ENCODE measurements at places on chromosomes 7 and 10. TPM values are rescaled to one million over a fixed set of nuclear protein-coding genes. Genes with fewer than 3 reads are reported as not detected.

DNA sequence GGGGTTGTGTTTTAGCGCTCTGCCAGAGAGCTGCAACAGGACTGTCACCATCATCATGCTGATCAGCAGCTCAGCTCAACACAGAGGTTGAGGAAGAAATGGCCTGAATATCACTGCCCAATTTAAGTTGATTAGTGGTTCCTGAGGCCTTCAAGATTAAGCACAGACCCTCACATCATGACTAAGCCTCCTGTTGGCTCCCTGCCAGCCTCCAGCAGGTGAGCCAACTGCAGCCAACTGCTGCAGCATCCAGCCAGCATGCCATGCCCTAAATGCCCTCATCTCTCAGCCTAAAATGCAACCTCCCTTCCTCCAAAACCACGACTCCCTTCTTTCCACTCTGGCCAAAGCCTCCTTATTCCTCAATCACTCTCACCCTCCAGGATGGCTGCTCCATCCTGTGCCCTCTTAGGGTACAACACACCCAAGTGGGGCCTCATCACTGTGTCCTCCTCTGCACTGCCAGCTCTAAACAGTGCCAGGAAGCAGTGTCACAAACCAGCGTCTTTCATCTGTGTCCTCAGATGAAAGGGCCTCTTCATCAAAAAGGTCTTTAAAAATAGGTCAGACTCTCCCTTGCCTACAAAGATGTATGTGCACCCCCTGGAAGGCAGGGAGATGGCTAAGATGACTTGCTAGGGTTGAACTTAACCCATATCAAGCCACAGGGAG, 259.3 kb downstream of the ZEB1 start:
- DNase-seq = no peak
- H3K4me3 ChIP-seq = no peak overlapping the region
- H3K4me1 ChIP-seq = peaks cover 13% of the 10 kb centered on the region
- H3K36me3 ChIP-seq = no peaks in the 10 kb centered on the region

DNA sequence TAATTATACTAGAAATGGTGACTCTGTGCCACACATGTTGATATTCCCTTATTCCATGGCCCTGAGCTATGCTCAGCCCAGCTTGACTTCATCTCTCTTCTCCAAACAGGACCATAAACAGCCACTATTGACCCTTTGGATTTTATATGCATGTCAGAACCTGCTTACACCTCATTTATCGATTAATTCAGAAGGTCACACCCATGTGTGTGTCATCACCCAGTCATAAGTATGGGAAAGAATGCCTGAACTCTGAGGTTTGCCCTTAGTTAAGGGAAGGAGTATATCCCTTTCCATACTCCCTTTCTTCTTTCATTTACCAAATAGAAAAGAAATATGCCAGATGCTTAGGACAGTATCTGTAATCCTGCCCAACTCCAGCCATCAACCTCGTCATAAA, 602.3 kb downstream of the SORCS3 start:
- no peaks in the 10 kb centered on the region for H3K4me1 ChIP-seq
- no peak for DNase-seq
- H3K36me3 ChIP-seq = no peaks in the 10 kb centered on the region
- H3K27me3 ChIP-seq = no peaks in the 10 kb centered on the region
- H3K27ac ChIP-seq = no peak overlapping the region

- H3K27me3 ChIP-seq = no peaks in the 10 kb centered on the region
- no peak overlapping the region for H3K27ac ChIP-seq
- no peak overlapping the region for H3K4me3 ChIP-seq
- H3K4me1 ChIP-seq = no peaks in the 10 kb centered on the region
- no peak for DNase-seq
These were observed 109.2 kb upstream of the KDM7A start for GRCh38 chr7:140285938-140286337.

GRCh38 chr10:70925377-70926225, 37.2 kb upstream of the PCBD1 start:
- H3K27ac ChIP-seq = no peak overlapping the region
- no peaks in the 10 kb centered on the region for H3K27me3 ChIP-seq
- no peak overlapping the region for H3K4me3 ChIP-seq
- peaks cover 4% of the 10 kb centered on the region for H3K4me1 ChIP-seq
- DNase-seq = peak; percentile 61
- no peaks in the 10 kb centered on the region for H3K36me3 ChIP-seq

GRCh38 chr7:25643286-25643685, 415.0 kb upstream of the NPVF start:
- no peak overlapping the region for H3K27ac ChIP-seq
- no peaks in the 10 kb centered on the region for H3K4me1 ChIP-seq
- no peaks in the 10 kb centered on the region for H3K36me3 ChIP-seq

GRCh38 chr10:22489467-22489866, 144.2 kb downstream of the SPAG6 start:
- no peak for DNase-seq
- H3K4me1 ChIP-seq = peaks cover 14% of the 10 kb centered on the region
- no peaks in the 10 kb centered on the region for H3K36me3 ChIP-seq
- H3K4me3 ChIP-seq = no peak overlapping the region
- no peaks in the 10 kb centered on the region for H3K27me3 ChIP-seq
- no peak overlapping the region for H3K27ac ChIP-seq

- DNase-seq = no peak
- no peaks in the 10 kb centered on the region for H3K36me3 ChIP-seq
- H3K4me3 ChIP-seq = no peak overlapping the region
- H3K27me3 ChIP-seq = no peaks in the 10 kb centered on the region
- no peak overlapping the region for H3K27ac ChIP-seq
- no peaks in the 10 kb centered on the region for H3K4me1 ChIP-seq
These were observed 442.8 kb upstream of the NPVF start for GRCh38 chr7:25671111-25671510.

GRCh38 chr10:73950155-73950948, 39.4 kb downstream of the PLAU start:
- DNase-seq = no peak
- H3K36me3 ChIP-seq = no peaks in the 10 kb centered on the region
- H3K4me1 ChIP-seq = peaks cover 5% of the 10 kb centered on the region
- H3K27me3 ChIP-seq = no peaks in the 10 kb centered on the region
- H3K4me3 ChIP-seq = no peak overlapping the region
- H3K27ac ChIP-seq = no peak overlapping the region

- peaks cover 8% of the 10 kb centered on the region for H3K4me1 ChIP-seq
- H3K27ac ChIP-seq = no peak overlapping the region
- H3K4me3 ChIP-seq = no peak overlapping the region
- no peaks in the 10 kb centered on the region for H3K27me3 ChIP-seq
These were observed 6.0 kb upstream of the LMBR1 start for GRCh38 chr7:156898938-156899337.

- no peaks in the 10 kb centered on the region for H3K27me3 ChIP-seq
- no peaks in the 10 kb centered on the region for H3K36me3 ChIP-seq
- H3K4me1 ChIP-seq = peaks cover 6% of the 10 kb centered on the region
- DNase-seq = no peak
- peak overlapping the region; percentile 93 for H3K4me3 ChIP-seq
These were observed 2.1 kb downstream of the GLCCI1 start for GRCh38 chr7:7970531-7971307.

DNA sequence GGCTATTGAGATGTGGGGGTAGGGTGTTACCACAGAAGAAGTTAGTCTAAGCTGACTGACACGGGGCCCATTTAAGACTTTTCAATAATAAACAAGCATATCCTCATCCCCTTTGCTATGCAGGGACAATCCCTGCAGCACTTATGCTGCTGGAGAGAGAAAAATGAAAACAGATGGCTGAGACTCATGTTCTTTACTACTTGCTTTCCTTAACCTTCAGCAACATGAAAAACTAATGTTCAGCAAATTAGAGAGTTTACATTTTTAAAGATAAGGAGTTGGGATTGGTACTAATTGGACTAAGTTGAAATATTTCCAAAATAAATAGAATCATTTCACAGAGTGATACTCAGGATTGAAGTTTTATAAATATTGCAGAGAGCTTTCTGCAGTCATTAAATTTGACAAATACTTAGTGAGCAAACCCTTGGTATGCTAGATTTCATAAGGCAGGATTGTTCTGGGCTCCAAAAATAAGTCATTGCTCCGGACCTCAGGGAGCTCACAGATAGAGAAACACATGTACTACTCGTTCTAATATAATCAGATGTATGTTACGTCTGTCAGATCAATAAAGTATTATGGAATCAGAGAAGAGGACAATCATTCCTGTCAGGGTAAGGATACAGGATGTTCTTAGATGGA, 147.1 kb upstream of the LRRN3 start:
- no peaks in the 10 kb centered on the region for H3K27me3 ChIP-seq
- H3K4me1 ChIP-seq = no peaks in the 10 kb centered on the region
- H3K4me3 ChIP-seq = no peak overlapping the region

DNA sequence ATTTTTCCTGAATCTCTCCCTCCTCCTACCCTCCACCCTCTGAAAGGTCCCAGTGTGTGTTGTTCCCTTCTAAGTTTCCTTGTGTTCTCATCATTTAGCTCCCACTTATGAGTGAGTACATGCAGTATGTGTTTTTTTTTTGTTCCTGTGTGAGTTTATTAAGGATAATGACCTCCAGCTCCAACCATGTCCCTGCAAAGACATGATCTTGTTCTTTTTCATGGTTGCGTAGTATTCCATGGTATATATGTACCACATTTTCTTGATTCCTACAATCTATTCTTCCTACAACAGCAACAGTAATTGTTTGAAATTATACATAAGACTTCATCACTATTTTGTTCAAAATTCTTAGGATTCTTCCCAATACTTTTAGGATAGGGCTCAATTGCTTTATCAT, 1117.8 kb downstream of the GATA3 start:
- H3K27me3 ChIP-seq = no peaks in the 10 kb centered on the region
- DNase-seq = no peak
- no peak overlapping the region for H3K4me3 ChIP-seq
- H3K4me1 ChIP-seq = no peaks in the 10 kb centered on the region
- no peaks in the 10 kb centered on the region for H3K36me3 ChIP-seq

GRCh38 chr7:388023-388960, 98.3 kb downstream of the FOXL3 start:
- DNase-seq = peak; percentile 2
- H3K27me3 ChIP-seq = no peaks in the 10 kb centered on the region
- no peaks in the 10 kb centered on the region for H3K4me1 ChIP-seq
- H3K4me3 ChIP-seq = no peak overlapping the region

DNA sequence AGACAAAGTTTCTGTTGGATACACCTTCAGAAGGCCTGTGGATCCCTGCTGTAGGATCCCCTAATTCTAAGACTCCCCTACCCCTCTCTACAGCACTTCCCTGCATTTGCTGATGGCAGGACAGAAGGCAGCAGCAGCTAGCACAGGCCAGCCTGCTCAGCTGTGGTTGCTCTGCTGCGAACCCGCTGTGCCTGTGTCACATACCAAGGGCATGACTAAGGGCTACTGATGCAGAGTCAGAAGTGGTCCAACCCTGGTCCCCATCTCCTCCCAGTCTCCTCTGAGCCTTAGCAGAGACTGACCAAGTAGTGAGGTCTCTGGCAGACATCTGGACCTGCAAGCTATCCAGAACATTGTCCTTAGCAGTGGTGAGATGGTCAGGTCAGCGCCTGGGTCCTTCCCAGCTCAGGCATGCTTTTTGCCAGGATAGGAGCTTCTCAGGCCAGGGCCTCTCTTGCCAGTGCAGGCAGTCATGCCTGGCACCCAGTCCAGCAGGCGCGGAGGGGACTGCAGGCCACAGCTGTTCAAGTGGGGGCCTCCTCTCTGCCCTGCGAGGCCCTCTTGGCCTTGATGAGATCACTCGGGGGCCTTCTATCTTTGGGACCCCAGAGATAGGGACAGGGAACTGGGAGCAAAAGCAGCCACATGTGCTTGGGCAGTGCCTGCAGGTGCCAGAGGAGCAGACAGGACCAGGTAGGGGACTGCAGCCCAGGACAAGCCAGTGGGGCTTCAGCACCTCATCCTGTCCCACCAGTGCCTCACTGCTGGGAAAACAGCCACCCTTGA, 146.4 kb downstream of the ZNF248 start:
- no peak overlapping the region for H3K4me3 ChIP-seq
- H3K36me3 ChIP-seq = no peaks in the 10 kb centered on the region
- H3K27me3 ChIP-seq = no peaks in the 10 kb centered on the region
- no peak overlapping the region for H3K27ac ChIP-seq

DNA sequence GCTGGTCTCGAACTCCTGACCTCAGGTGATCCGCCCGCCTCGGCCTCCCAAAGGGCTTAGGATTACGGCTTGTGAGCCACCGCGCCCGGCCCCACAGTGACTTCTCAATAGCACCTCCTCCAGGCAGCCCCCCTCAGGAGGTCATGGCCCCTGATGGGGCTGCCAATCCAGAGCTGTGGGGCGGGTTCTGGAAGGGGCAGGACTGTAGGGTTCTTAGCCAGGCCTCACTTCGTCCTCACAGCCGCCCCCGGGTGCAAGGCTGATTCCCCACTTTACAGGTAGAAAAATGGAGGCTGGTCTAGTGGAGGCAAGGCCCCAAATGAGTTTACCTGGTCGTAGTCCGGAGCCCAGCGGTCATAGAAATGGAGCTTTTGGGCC, 638 bp downstream of the METTL27 start:
- no peak overlapping the region for H3K27ac ChIP-seq
- H3K27me3 ChIP-seq = no peaks in the 10 kb centered on the region
- peak overlapping the region; percentile 43 for H3K4me3 ChIP-seq
- peaks cover 22% of the 10 kb centered on the region for H3K4me1 ChIP-seq

DNA sequence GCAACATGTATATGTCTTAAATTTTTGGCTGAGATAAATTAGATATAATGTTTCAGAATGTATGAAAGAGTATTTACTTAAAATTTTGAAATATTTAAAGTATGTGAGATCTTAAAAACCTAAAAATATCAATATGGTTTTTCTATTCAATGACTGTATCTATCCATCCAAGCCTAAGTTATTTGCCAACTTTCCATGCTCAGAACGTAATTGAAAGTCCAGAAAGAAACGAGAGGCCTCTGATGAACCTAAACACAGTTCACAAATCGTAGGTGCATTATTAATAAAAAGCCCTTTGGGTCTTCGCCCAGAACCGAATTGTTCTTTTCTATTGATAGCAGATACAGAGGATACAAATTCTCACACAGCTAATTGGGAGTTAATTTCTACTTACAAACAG, 6.5 kb downstream of the SVIL start:
- H3K27ac ChIP-seq = no peak overlapping the region
- no peaks in the 10 kb centered on the region for H3K36me3 ChIP-seq
- H3K4me1 ChIP-seq = peaks cover 9% of the 10 kb centered on the region

- no peak for DNase-seq
- H3K4me1 ChIP-seq = peaks cover 12% of the 10 kb centered on the region
- no peaks in the 10 kb centered on the region for H3K27me3 ChIP-seq
These were observed 2.0 kb downstream of the ANLN start for GRCh38 chr7:36391436-36392198.

- no peaks in the 10 kb centered on the region for H3K27me3 ChIP-seq
- no peak for DNase-seq
- H3K4me1 ChIP-seq = no peaks in the 10 kb centered on the region
- H3K27ac ChIP-seq = no peak overlapping the region
- H3K4me3 ChIP-seq = no peak overlapping the region
These were observed 236.3 kb upstream of the ANKRD30A start for GRCh38 chr10:36888925-36889573.

- H3K27ac ChIP-seq = peak overlapping the region; percentile 81
- DNase-seq = no peak
- H3K4me1 ChIP-seq = peaks cover 7% of the 10 kb centered on the region
- no peak overlapping the region for H3K4me3 ChIP-seq
These were observed 54.3 kb downstream of the EGFR start for GRCh38 chr7:55073051-55073511.

DNAJB12 gene
- total RNA-seq = 47.3 TPM

CALML5 gene
- total RNA-seq = not detected

GET4 gene
- 69.3 TPM for total RNA-seq

CAPZA2 gene
- total RNA-seq = 97.0 TPM

TET1 gene
- total RNA-seq = 4.5 TPM

SH2D4B gene
- 0.19 TPM for total RNA-seq

C7orf33 gene
- not detected for total RNA-seq

CCDC126 gene
- 13.4 TPM for total RNA-seq

DRGX gene
- not detected for total RNA-seq

All from natural killer cell (primary cell).